ENCODE measurements at places on chromosomes 11 and 22.

DNA sequence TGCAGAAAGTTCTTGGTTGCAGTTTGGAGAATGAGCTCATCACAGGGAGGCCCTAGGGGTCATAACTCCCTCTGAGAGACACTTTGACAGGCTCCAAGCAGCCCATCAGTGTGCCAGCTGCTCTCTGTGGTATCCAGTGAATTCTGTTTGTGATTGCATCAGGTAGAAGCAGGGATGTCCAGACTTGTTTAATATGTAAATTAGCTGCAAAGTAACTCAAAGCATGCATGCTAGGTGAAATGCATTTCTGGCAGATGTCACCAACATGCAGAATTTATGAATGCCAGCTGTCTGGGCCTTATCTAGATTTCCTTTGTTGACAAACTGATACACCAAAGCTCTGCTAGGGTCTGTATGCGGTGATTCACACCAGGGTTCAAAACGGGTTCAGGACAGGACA is 123.6 kb upstream of the MTNR1B start:
- DNase-seq: no peak

- no peak for DNase-seq
Observed at GRCh38 chr11:119505861-119506260, 82.9 kb upstream of the THY1 start.

GRCh38 chr22:30680991-30681770 is 13.5 kb upstream of the OSBP2 start:
- DNase-seq: no peak

- DNase-seq: peak; percentile 76
Observed at GRCh38 chr22:20523086-20523983, 15.9 kb downstream of the MED15 start.

- peak; percentile 13 for DNase-seq
Observed at GRCh38 chr22:24871611-24872205, 65.7 kb downstream of the SGSM1 start.

GRCh38 chr22:21972293-21972779 is 10.3 kb downstream of the TOP3B start:
- DNase-seq: peak; percentile 70

DNA sequence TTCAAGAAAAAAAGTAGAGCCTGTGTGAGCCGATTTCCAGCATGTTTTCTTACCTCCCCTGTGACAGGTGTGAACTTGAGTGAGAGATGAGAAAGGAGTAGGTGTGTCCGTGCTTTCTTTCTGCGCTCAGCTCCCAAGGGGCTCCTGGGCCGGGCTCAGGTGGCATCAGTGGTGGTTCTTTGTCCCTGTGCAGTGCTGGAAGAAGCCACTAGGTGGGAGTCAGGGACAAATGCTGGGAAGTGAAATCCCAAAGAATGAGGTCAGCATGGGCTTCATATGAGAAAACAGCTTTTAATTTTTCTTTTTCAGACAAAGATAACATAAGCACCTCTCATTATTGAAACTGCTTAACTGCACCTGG is 57.8 kb downstream of the PPFIBP2 start:
- DNase-seq: peak; percentile 52

GRCh38 chr22:30537083-30537731 is 9.3 kb downstream of the SEC14L6 start:
- DNase-seq: no peak

GRCh38 chr11:65856689-65857499 is 1.1 kb downstream of the CFL1 start:
- peak; percentile 87 for DNase-seq

DNA sequence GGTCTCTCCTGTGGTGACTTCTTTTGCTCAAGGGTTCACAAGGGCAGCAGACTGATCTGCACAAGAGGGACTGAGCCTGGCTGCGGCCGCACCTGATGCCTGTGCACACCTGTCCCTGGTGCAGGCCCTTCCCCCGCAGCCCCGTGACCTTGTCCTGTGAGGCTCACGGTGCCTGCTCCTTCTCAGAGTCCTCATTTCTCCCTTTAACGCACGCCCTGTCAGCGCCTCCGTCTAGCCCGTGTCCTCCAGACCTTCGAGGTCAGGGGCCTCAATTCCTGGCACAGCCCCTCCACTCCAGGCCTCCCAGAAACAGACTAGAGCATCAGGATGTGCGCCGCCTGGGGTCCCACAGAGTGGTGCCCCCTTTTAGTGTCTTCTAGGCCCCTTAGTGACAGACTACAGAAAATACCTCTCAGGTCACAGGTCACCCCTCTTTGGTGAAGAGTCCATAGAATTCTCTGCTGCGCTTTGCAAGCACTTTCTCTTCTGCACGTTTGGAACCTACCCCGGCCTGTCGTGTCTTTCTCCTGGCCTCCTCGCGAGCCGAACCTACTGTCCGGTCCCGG is 1.0 kb upstream of the DRD4 start:
- no peak for DNase-seq

GRCh38 chr11:111561791-111562325 is 21.3 kb downstream of the LAYN start:
- no peak for DNase-seq

- no peak for DNase-seq
Observed at GRCh38 chr11:96186806-96187205, 156.2 kb downstream of the MAML2 start.

DNA sequence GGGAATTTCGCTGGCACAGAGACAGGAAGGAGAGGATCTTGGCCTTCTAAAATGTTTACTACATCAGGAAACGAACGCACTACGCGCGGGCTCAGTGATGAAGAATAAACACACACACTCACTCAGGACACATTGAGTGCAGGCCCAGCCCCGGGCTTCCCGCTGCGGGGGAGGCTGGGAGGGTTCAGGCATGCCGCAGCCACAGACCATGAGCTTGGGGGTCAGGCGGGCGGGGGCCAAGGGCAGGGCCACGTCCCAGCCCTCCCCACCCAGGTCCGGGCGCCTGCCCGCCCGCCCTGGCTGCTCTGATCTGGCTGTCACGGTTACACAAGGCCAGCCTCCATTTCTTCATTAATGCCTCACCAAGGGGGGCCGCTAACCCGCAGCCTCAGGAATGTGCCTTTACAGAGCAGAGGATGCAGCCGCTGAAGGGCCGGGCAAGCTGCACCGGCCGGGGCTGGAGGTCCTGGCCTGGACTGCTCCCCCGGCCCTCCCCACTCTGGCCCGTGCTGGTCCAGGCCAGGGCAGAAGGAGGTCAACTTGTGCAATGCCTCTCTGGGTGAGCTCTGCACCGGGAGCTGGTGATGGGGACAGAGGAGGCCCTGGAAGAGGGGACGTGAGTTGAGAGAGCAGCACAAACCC is 41.7 kb downstream of the IGF2 start:
- peak; percentile 33 for DNase-seq

DNA sequence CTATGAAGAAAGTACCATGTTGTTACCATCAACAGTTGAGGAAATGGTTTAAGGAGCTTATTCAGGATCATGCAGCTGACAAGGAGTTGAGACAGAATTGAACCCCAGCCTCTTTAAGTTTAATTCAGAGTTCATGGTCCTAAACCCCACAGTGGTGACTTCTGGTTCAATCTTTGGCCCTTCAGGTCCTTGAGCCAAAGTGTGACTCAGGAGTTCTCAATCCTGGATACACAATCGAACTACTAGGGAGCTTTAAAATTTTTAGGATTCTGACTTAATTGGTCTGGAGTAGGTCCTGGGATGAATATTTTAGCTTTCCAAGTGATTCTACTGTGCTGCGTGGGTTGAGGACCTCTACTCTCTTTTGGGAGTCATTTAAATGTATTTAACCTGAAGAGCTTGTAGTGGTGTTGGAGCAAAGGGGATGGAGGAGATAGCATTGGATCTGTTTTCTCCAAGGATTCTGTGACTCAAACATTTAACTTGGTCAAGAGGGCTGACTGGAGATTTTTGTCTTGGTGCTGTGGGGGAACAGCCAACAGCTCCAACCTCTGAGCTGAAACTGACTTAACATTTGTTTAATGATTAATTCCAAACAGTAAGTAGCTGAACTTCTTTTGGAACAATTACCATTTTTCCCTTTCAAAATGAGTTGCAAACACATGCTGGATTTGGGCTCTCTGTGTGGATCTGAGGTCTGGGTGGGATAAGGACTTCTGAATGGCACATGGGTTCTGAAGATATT is 80.1 kb downstream of the INSC start:
- DNase-seq: no peak

DNA sequence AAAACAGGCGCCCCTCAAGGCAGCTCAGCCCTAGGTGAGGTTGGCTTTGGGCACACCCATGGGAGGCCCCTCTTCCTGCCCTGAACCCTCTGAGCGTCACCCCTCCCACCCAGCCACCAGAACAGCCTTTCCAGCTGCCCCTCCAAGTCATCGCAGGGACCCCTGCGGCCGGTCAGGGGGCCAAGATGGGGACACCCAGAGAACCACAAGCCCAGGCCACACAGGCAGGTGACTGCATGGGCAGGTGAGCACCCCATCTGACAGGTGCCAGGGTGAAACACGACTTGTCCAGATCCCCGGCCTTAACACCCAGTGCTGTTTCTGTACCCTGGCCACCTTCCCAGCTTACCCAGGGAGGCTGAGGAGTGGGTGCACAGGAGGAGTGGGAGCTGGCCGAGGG is 24.6 kb upstream of the GRAMD4 start:
- DNase-seq: no peak

GRCh38 chr22:19260804-19261203 is 30.7 kb downstream of the CLTCL1 start:
- no peak for DNase-seq

GRCh38 chr11:60866911-60867870 is at the start of gene ZP1:
ZP1 (plus strand) TSS chr11:60867542; CDS start chr11:60867562, 20 bp downstream.
- DNase-seq: no peak

DNA sequence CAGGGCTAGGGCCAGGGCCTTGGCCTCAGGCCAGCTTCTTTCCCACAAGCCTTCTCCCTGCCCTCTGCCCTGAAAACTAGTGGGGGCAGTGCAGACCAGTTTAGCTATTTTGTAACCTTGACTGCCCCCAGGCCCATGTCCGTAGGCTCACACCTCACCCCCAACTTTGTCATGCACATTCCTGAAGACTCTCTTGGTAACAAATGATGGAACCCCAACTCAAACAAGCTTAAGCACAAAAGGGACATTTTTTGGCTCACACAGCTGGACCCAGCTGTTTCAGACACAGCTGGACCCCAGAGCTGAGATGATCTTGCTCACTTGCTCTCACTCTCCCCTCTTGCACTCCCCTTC is 46.6 kb downstream of the KCNQ1OT1 start:
- no peak for DNase-seq

DNA sequence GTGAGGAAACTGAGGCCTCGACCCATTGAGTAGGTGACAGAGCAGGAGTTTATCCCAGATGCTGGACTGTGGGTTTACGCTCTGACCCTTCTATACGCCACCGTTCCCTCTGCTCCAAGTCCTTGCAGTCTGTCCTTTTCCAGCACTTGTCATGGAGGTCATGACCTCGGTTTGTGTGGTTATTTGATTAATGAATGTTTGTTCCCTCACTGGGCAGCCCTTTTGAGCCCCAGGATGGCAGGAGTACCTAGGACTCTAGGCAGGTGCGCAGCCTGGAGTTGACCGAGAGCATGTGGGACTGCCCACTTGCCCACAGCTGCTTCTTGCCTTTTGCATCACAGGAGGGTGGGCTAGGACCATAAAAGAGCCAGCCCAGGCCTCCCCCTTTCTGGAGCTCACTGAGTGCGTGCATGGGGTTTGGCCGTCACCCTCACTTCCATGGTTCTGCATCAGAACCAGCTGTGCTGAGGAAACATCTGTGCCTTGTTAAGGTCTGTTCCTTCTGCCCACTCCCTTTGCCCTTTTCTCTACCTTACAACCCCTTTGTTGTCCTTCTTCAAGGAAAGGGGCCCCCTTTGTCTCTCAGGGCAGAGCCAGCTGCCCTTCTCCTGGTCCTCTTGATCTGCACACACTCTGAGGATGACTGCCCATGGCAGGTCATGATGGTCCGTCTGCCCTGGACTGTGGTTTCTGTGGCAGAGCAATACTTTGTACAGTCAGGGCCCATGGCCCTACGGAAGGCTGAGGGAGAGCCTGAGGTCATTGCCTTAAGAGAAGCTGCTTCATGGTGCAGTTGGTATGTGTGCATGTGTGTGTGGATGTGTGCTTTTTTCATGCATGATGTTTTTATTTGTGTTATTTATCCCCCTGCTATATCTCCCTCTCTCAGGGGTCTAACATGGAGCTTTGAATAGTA is 38.2 kb downstream of the BMAL1 start:
- DNase-seq: no peak

GRCh38 chr22:40345815-40346184 is 500 bp upstream of the ADSL start:
- peak; percentile 78 for DNase-seq

- DNase-seq: no peak
Observed at GRCh38 chr22:41573677-41574076, 12.9 kb downstream of the CSDC2 start.

GRCh38 chr11:26297189-26297975 is 34.5 kb upstream of the ANO3 start:
- peak; percentile 71 for DNase-seq

DNA sequence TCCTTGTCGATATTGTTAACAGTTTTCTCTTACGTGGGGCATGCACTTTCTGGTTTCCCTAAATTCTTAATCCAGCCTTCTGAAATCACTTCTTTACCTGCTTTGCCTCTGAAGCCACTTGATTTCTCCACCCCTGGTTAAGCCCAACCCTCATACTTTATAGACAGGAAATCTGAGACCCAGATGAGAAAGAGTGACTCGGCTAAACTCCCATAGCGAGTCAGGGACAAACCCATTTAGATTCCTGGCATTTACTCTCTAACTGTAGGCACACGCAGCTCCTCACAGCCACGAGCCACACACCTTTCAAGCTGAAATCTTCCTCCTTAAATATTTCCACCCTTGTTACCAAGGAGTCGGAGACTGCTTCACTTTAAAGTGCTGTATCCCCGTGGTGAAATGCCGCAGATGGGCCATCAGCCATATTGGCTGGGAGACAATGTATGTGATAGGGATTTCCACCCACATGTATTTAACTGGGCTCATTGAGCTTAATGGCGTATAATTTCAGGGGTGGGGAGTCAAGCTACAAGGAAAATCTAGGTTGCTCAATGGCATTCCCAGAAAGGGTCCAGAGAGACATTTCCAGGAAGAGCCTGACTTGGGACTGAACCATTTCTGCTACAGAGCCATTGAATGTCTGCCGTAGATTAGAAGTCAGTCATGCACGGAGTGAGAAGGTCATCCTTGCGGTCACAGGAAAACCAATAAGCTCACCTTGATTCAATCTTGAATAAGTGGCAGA is 49.9 kb upstream of the GRK3 start:
- DNase-seq: no peak

- DNase-seq: no peak
Observed at GRCh38 chr11:134149371-134149770, 74.4 kb downstream of the NCAPD3 start.

DNA sequence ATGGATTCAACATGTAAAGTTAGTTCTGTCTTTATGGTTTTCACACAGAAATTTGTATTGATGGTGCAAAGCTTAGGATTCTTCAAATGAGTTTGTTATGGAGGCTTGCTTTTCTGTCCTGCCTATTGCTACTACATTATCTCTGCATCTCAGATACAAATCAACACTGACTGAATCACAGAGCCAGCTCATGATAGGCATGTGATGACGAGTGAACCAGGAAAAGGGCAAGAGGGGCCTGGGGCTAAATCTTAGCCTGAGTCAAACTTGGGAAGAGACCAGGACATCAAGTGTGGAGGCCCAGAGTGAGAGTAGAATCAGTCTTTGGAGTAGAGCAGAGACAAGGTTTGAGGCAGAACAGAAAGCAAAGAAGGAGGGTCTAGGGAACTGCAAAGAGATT is 107.1 kb upstream of the CD44 start:
- DNase-seq: no peak

Data from hematopoietic multipotent progenitor cell treated with erythropoietin and hydrocortisone succinate and interleukin-3 and kit ligand, for 6 days (in vitro differentiated cells).